ENCODE measurements at places on chromosomes 12 and 14.

DNA sequence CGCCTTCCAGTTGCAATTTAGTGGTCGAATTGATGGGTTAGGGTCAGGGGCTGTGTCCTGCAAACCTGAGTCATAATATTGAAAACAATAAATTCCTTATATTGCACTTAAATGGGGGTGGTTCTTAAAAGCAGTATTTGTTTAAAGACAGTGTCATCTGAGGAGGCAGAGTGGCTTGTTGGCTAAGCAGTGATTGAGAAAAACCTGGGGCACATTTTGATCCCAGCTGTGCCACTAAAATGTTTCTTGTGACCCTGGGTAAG is 48.4 kb downstream of the FBXW8 start:
- no peak for DNase-seq

GRCh38 chr14:84864548-84865271 is 665.2 kb upstream of the FLRT2 start:
- no peak for DNase-seq

DNA sequence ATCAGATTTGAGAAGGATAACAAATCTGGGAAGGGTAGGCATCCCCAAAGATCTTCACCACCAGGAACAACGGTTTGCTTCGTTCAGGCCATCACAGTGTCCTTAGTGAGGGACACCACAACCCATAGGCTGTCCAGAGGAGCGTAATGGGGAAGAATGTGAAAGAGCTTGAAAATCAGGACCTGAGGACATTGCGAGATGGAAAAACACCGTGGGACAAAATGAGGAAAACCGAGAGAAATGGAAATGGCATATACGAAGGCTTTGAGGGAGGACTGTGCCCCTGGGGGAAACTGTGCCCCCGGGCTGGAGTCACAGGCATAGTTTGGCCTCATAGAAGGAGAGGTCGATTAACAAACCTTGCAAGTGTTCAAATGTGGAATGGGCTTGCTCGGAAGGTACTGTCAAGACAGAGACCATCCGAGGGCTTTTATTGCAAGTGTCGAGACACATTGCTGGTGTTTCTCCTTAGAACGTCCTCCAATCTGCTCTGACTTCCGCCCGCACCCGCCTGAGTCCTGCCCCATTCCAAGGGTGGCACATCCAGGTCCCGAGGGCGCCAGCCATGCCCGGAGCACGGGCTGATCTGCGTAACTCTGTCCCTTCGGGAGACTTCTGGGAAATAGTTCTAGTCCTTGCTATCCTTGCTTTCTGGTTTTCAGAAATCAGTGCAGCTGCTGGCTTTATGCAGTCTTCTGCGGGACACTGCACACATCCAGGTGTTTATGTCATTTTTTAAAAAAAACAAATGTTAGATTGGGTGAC is 885 bp upstream of the PALS1 start:
- peak; percentile 62 for DNase-seq

GRCh38 chr12:15152456-15152855 is 68.8 kb downstream of the RERG start:
- DNase-seq, result no peak

- no peak for DNase-seq
Measured at GRCh38 chr14:101233021-101233366, 328.3 kb upstream of the DIO3 start.

DNA sequence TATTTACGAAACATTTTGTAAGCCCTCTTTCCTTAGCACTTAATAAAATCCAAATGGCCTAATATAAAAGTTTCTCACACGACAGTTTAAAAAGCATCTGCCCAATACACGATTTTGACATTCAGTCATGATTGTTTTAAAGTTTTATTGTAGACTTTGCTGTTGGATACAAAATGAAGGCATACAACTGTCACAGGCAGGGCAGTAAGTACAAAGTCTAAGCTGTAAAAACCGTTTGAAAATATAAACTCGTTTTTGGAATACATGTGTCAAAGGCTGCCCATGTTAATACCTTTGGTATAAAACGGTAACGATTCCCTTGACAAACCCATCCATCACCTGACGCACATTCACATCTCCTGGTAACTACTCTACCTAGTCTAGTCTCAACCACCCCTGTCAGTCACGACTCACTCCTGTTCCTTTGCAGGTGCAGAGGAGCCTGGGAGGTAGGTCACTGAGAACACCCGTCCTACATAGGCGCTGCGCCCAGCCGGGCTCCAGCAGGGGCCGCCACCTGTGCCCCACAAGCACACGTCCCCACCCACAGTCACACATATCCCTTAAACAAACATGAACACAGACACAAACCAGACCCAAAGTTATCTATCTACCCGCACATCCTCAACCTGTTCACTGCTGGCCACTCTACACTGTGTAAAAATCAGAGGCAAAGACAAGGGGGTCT is 27.1 kb downstream of the KCTD10 start:
- no peak for DNase-seq

- no peak for DNase-seq
Measured at GRCh38 chr12:62250671-62251608, 9.3 kb upstream of the USP15 start.

All from DND-41 (cell line).